Chondrocyte (in vitro differentiated cells): ENCODE measurements at places on chromosomes 2 and 18. TPM values are rescaled to one million over a fixed set of nuclear protein-coding genes. Genes with fewer than 3 reads are reported as not detected.

The COX5B gene
- total RNA-seq, result 147 to 170 TPM (median 150 TPM) in 3 replicates

The LRRTM4 gene
- total RNA-seq, result not detected in 3 replicates

The GPR148 gene
- not detected in 3 replicates for total RNA-seq

The SPATA3 gene
- not detected in 3 replicates for total RNA-seq

DNA sequence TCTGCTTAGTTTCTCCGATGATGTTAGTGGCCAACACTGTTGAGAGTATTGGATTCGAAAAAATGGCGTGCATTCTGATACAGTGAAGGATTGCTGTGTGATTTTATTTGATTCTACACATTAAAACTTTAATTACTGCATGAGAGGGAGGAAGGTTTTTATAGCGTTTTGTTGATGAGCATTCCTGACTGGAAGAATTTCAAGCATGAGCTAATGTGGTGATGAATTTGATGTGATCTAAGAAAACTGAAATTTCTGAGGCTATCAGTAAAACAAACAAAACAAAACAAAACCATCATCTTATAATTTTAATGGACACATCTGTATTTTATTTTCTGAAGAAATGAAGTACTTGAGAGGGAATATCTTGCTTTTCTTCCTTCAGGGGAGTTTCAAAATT lies 59.6 kb downstream of the ITGB6 start:
- peaks cover 47% of the 10 kb centered on the region for H3K4me1 ChIP-seq
- H3K36me3 ChIP-seq, result no peaks in the 10 kb centered on the region

DNA sequence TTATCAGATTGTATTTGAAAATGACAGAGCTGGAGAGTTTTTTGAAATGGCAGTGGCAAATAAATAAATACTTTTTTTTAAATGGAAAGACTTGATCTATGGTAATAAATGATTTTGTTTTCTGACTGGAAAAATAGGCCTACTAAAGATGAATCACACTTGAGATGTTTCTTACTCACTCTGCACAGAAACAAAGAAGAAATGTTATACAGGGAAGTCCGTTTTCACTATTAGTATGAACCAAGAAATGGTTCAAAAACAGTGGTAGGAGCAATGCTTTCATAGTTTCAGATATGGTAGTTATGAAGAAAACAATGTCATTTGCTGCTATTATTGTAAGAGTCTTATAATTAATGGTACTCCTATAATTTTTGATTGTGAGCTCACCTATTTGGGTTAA lies 30.9 kb downstream of the CD28 start:
- H3K36me3 ChIP-seq, result no peaks in the 10 kb centered on the region
- H3K4me1 ChIP-seq, result peaks cover 5% of the 10 kb centered on the region
- no peaks in the 10 kb centered on the region for H3K27me3 ChIP-seq
- H3K4me3 ChIP-seq, result no peak overlapping the region

GRCh38 chr2:235836491-235836911 lies 331.7 kb downstream of the GBX2 start:
- H3K4me3 ChIP-seq, result no peak overlapping the region
- H3K36me3 ChIP-seq, result peaks cover 10% of the 10 kb centered on the region
- H3K27ac ChIP-seq, result no peak overlapping the region
- no peak for DNase-seq
- no peaks in the 10 kb centered on the region for H3K27me3 ChIP-seq

DNA sequence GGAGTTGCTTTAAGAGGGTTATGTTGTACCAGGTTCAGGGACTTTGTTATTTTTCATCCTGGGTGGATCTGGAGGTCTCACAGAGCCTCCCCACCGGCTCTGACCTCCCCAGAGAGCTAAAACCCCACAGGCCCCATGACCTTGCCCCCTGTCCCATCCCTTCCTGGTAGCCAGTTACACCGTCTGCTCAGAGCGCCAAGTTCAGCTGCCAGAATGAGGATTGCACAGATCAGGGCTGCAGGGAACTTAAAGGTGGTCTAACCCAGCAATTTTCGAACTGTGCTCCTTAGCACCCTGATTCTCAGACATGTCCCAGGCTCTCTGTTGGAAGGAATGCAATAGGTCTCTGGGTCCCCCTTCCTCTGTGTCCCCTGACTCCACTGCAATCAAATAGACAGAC lies 32.1 kb downstream of the ATOH8 start:
- H3K27me3 ChIP-seq, result peaks cover 23% of the 10 kb centered on the region
- H3K4me1 ChIP-seq, result peaks cover 16% of the 10 kb centered on the region
- DNase-seq, result no peak
